Esophagus squamous epithelium (tissue), 5 donors: ENCODE measurements at places on chromosomes 1 and 21.

GRCh38 chr1:36142121-36142520, 7.2 kb downstream of the TRAPPC3 start:
- DNase-seq: no peak

DNA sequence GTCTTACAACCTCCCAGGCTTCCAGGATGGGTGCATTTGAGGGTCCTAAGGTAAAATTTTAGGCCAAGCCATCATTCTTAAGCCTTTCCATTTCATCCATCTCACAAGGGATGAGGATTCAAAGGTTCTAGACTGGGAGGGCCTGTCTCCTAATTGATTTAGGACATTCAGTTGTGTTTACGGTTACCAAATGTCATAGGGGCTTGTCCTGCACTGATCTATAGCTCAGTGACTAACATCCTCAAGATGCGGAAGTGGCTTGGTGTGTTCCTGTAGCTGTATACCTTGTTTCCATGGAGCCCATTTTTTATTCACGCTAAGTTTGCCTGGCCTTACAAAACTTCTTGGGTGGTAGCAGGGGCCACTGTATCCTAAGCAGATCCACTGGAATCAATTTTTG, 52.8 kb downstream of the DUSP10 start:
- no peak for DNase-seq

DNA sequence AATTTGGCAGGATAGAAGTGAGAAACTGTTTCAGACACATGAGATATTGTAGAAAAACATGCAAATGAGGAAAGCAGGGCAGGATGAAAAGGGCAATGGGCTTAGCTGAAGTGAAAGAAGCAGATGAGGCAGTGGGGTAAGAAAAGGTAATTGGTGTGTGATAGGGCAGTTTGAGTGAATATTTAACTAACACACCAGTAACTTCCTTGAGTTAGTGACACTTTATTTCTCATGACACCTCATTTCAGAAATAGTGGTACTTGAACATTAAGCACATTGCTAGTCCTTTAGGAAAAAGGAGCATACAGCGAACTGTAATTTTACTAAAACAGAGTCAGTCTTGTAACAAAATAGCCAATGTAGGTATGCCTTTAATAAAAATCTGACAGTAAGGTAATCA, 415.0 kb downstream of the DPYD start:
- no peak for DNase-seq

GRCh38 chr1:63621075-63621474, 27.9 kb downstream of the PGM1 start:
- DNase-seq: no peak
